ENCODE measurements at places on chromosomes 7 and 10. TPM values are rescaled to one million over a fixed set of nuclear protein-coding genes. Genes with fewer than 3 reads are reported as not detected.
A peak's percentile ranks its signal among the peaks of the same experiment; 100 is the strongest.

DNA sequence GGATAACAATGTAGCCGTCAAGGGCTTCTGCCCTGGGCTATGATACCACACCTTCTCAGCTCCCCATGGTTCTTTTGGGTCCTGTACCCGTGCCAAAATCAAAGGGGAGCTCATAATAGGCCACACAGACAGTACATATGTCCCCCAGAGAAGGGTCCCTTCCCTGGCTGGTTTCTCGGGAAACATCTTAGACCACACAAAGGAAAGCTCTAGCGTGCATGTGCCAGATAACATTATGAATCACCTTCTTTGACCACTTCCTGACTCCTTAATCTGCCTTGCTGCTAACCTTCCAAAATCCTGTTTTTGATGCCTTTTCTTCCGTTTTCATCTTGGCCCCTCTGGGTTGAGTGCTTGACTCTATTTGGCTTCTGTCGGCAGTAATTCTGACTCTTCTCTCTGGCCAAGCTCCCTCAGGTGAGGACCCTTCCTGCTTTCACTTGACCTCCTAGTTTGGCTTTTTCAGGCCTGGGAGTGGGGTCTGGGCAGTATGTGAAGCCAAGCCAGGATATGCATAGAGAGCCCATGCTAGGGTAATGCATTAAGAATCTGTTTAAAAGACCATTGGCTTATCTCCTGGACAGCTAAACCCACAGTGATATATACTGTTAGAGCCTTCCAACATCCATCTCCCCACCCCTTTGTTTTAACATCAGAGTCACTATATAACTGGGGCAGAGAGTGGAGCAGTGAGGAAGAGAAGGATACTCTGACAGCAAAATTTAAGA lies 84.8 kb downstream of the ANLN start:
- no peak for DNase-seq

GRCh38 chr10:69878038-69878437 lies 76.3 kb downstream of the COL13A1 start:
- DNase-seq, result peak; percentile 59

LIPM gene
- polyA plus RNA-seq, result not detected

- DNase-seq, result peak; percentile 85
These were observed 15.6 kb downstream of the LYZL1 start for GRCh38 chr10:29304264-29304994.

TM9SF3 gene
- 137 TPM for polyA plus RNA-seq

DNA sequence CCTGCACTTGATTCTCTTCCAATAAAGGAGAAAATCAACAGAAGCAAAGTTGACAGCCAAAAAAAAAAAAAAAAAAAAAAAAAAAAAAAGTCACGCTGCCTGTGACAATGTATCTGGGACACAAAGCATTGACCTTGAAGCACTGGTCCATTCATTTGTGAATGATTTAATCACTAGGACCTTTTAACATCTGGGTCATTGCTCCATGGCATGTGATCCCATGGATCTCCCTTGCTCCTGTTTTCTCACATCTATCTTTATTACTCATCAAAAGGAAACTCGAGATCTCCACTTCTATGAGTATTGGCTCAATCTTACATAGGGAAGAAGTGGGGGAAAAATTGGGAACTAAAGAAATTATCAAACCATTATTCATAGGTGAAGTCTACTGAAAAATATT lies 89.6 kb upstream of the SMIM30 start:
- no peak for DNase-seq

- DNase-seq, result no peak
These were observed 20.4 kb upstream of the PIK3AP1 start for GRCh38 chr10:96740579-96741281.

- DNase-seq, result no peak
These were observed 72.4 kb downstream of the TPST1 start for GRCh38 chr7:66277492-66277891.

- DNase-seq, result no peak
These were observed 11.3 kb downstream of the MTG1 start for GRCh38 chr10:133405272-133405671.

XRCC2 gene
- 10.3 TPM for polyA plus RNA-seq

DNA sequence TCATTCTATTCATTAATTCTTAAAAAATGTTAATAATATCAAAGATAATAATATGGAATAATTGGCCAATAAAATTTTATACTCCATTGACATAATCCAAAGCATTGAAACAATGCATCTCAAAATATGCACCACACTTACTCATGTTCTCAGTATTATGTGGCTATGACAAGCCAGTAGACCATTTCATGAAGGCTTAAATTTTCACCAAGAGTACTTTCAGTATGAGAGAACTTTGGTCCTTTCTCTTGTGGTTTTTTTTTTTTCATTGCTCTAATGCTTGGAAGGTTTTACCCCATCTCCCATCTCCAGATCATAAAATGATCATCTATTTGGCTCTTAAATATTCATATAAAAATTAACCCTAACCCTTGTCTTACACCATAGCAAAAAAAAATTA lies 45.5 kb upstream of the TMEM140 start:
- DNase-seq, result no peak

DNA sequence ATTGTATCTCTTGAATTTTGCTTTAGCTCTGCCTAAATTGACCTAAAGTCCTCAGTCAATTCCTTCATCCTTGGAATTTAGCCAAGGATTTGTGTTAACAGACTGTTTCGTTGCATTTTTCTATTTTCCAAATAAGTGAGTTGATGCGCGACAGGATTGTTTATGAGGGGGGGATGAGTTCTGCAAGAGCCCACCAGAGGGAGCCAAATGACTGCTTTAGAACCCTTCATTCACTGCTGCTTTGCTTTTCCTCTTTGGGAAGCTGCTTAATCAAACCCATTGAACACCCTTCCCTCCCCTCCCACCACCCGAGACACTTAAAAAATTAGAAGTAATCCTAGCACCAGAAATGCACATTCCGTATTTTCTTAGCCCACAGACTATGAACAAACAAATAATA lies 33.7 kb upstream of the PTF1A start:
- DNase-seq, result peak; percentile 55

DNA sequence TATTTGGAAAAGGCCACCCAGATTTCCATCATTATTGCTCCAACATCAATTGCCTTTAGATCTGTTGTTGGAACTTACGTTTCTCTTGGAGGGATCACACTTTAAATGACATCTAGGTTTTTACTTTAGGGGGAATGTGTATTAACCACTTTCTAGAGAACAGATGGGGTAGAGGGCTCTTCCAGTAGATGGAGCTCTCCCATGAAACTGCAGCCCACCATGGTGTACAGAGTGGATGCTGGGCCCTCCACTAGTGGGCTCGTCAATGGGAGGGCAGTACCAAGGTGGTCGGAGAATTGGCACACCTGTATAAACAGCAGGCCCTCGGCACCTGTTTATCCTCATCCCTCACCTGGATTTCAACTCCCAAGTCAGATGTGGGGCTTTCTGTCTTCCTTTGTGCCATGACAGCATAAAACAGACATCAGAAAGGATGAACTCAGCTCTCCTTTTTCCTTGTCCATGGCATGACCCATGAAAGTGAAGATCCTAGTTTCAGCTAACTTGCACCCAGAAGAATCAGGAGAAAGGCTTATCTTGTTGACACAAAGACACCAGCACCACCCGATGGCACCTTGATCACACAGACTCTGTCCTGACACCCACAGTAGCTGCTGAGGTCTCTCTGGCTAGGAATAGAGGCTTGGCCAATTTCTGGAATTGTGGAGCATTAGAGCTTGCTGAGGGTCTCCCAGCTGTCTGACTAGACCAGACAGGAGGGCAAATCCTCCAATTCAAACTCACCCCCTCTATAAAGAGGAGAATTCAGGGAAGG lies 150.5 kb downstream of the CYP26A1 start:
- no peak for DNase-seq

PIK3CG gene
- 3.1 TPM for polyA plus RNA-seq

CCDC172 gene
- polyA plus RNA-seq, result not detected

DNA sequence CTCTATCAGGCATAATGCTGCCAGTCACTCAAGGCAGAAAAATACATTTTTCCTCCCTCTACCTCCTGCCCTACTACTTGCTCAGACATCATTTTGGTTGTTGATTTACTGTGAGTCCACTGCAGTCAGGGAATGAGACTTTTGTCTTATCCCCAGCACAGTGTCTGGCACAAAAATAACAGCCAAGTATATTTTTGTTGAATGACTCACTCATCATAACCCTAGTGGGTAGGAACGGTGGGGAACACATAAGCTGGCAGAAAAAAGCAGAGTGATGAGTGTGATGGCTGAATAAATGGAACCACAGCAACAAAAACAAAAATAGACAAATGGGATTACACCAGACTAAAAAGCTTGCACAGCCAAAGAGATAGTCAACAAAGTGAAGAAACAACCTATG lies 65.8 kb upstream of the LAMB4 start:
- no peak for DNase-seq

C10orf143 gene
- 4.8 TPM for polyA plus RNA-seq

DNA sequence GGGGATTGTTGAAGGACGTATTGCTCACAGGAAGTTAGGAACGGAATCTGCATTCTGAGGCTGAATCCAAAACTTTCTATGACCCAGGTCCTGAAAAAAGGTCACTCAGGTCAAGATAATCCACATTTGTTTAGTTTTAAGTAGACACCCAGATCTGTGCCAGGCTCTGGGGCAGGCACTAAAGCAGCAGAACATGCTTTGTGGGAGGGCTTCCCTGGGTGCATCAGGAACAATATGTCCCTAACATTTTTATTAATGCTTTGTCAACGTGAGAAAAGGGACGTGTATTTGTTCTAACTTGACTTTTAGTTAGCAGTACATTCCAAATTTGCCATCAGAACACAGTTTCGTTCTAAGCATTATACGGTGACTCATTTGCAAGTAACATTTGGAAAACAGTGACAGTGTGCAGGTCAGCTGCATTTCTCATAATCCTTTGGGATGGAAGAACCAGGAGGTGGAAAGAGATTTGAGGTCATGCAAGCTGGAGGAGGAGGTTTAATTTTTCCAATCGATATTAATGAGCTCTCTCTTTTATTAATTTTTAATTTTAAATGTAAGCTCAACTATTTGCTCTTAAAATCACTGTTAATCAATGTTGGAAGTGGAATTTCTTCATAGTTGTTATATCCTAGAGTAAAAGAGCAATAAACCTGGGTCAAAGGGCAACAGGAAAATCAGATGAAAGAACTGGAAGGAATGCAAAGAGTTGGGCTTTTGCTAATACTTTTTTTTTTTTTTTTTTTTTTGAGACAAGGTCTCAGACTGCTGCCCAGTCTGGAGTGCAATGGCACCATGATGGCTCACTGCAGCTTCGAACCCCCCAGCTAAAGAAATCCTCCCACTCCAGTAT lies 35.0 kb downstream of the TAS2R41 start:
- DNase-seq, result no peak

- no peak for DNase-seq
These were observed 5.1 kb upstream of the LMOD2 start for GRCh38 chr7:123650595-123650994.

DNA sequence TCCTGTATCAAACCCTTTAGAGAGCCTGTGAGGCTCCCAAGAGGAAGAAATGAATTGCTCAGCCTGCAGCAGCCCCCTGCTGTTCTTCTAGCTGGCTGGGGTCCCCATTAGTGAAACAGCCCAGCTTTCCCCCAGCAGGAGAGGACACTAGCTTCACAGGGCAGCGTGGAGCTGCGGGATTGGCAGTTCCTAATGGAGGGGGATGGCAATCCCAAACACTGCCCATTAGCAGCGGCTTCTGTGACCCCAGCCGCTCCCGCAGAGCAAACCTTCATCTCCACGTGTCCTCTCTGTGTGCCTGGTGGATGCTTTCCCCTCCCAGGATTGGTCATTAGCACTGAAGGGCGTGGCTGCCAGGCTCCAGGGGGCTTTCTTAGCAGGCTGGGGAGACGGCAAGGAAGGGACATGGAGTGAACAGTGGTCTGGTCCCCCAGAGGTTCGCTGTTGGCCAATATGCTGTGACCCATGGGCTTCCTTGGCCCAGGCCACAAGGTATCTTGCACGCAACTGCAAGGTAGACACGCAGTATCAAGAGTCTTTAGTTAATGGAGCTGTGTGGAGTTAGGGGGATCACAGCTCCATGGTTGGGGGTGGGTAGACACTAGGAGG lies 322.5 kb upstream of the ZMIZ1 start:
- DNase-seq, result no peak

DNA sequence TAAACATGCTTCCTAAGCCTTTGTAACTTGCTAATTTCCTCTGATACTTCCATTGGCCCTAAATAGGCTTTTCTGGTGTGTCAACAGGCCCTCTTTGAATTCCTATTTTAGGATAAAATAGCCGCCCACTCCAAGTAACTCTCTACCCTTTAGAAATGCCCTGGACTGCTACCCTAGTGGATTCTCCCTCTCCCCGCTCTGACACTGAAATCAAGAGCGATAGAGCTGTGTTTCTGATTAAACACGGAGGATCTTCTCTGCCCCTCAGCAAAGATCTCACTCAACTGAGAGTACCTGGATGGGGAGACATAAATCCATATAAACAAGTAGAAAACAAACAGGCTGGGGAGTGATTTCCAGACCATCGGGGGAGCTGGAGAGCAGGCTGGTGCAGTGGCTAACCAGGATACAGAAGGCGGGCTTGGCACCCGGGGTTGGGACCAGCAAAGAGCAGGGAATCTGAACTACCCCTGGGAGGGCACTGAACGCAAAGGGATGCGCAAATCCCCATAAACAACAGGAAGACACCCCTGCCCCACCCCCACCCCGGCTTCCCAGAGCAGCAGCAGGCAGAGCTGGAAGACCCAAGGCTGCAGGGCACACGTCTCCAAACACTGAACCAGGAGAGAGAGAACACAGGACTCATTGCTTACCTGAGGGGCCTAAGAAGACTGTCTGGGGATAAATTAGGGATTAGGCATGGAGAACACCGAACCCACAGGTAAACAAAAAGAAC lies 2.5 kb downstream of the ASB13 start:
- no peak for DNase-seq

COPS6 gene
- polyA plus RNA-seq, result not detected

- DNase-seq, result no peak
These were observed 30.5 kb upstream of the BTRC start for GRCh38 chr10:101323495-101323894.

DNA sequence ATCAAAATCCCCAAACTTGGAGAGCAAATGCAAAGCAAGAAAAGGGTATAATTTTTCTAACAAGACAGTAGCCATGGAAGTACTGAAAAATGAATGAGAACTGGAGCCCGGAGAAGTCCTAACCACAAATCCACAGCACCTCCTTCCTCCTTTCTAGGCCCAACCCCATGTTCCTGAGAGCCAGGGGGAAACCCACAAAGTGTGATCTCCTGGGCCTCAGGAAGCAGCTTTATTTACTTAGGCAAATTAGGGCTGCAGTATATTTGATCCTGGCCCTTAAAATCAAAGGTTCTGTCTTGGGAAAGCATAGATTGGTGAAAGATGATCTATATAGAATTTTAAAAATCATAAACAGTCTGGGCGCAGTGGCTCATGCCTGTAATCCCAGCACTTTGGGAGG lies 103.0 kb downstream of the DOCK4 start:
- DNase-seq, result no peak

GPNMB gene
- 34.1 TPM for polyA plus RNA-seq

- no peak for DNase-seq
These were observed 232.1 kb downstream of the FZD1 start for GRCh38 chr7:91496251-91496820.

- DNase-seq, result no peak
These were observed 276.9 kb downstream of the ZMYND11 start for GRCh38 chr10:412109-412508.

GRCh38 chr7:36303202-36304098 lies 86.2 kb upstream of the ANLN start:
- peak; percentile 70 for DNase-seq
